Activated T-cell treated with anti-CD3 and anti-CD28 coated beads, Interleukin-2, amount 50 U/mL, for 72 hours (primary cell): ENCODE measurements at places on chromosomes 4 and X. TPM values are rescaled to one million over a fixed set of nuclear protein-coding genes. Genes with fewer than 3 reads are reported as not detected.

GRCh38 chrX:72023071-72023470 is 108.6 kb downstream of the RTL5 start:
- no peak for DNase-seq

RAB40A gene
- total RNA-seq: 0.21 TPM

GRCh38 chr4:122548452-122548851 is 72.4 kb downstream of the IL21 start:
- DNase-seq: peak; percentile 19

GRCh38 chr4:89837385-89837992 is 528 bp upstream of the SNCA start:
- DNase-seq: peak; percentile 23

DNA sequence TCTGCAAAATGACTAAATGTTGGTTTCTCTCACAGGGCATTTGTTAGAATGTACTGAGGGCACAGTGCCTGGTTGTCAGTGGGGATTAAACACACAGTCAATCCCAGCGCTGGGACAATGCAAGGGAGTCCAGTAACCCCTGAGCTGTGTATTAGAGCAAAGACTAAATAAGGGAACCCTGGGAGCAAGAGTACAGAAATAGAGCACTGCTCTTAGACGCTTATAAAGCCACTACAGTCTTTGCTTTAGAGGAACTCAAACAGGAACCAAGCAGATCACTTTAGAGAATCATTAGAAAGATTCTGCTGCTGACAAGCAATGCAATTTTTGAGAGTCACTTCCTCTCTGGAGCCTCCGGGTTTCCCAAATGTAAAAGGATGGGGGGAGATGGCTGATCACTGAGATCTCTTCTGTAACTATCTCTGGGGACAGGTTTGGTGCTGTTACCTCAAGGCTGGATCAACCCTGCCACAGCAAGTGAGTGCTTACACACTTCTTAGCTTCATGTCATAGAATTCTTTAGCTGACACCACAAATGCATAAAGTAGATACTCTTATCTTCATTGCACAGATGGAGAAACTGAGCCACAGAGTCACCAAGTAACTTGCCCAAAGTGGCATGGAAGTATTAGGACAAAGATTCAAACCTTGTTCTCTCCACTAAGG is 137.8 kb upstream of the CPEB2 start:
- no peak for DNase-seq

DCLK2 gene
- total RNA-seq: 0.12 TPM

DNA sequence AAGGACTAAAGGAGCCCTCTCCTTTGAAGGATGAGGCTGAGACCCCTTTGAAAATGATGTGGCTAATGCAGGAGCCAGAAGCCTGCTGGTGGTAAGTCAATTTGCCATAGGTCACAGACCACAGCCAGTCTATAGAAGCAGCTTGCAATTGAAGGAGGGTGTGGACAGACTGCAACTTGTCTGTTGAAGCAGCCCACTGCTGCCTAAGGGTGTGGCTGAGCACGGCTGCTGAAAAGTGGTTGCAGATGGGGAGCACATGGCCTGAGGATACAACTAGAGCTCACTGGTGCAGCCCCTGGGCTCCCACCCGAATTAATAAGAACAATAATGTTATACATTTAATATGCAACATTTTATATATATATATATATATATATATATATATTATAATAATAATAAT is 11.4 kb upstream of the EXOC1L start:
- DNase-seq: no peak

DNA sequence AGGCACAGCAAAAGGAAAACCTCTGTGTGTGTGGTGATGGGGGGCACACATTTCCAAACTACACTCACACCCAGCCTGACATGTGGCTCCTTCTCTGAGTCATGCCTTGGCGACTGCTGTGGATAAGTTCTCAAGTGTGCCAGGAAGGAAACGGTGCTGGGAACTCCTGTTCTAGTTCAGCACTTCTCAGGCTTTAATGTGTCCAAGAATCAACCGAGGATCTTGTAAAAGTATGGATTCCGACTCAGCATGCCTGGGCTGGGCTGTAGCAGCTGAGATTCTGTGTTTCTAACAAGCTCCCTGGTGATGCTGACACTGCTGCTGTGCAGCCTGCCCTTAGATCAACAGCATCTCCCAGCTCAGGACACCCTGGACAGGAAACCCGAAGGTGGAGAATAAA is 20.2 kb downstream of the CLNK start:
- DNase-seq: peak; percentile 2

- no peak for DNase-seq
These were observed 229.3 kb upstream of the NEIL3 start for GRCh38 chr4:177080388-177080787.

DNA sequence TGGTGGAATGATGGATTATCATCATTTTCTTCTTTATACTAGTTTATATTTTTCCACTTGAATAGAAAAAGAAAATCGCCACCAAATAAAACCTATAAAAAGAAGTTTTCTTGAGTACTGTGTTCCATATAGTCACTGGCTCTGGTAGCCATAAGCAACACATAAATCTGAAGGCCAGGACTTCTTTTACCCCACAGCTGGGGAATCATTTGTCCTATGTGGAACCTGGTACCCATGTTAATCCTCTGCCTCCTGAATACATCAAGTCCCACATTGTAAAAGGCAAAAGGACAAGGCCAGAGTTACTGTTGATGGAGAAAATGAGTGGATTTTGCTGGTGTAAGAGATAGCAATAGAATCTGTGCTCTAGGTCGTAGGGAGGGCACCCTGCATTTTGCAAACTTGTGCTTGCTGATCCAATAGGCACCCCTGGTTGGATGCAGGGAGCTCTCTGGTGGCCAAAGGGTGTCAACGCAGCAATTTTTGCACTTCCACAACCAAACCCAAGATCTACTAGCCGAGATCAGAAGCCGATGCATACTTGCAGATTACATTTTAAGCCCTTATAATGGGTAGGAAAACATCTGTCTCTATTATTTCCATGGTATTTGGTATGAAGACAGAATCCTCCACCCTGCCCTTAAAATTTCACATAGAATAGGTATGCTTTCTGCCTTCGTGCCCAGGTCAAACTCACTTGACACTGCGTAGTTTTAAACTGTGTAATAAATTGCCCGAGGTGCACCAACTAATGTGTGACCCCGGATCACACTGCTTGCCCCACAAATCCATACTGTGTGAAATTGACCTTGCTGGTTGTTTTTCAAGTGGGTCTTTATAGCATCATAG is 146.2 kb upstream of the SCML1 start:
- peak; percentile 39 for DNase-seq

TXK gene
- 37.8 TPM for total RNA-seq

GRCh38 chr4:52126226-52126625 is 75.1 kb downstream of the SPATA18 start:
- DNase-seq: no peak

- no peak for DNase-seq
These were observed 500.1 kb downstream of the TRAM1L1 start for GRCh38 chr4:116585246-116585645.

- no peak for DNase-seq
These were observed 29.1 kb upstream of the PLS3 start for GRCh38 chrX:115531818-115532403.

GRCh38 chrX:119685225-119686066 is 7.5 kb downstream of the SEPTIN6 start:
- DNase-seq: peak; percentile 54

COX7B2 gene
- not detected for total RNA-seq

CXCL11 gene
- total RNA-seq: not detected

PPP2R2C gene
- total RNA-seq: not detected

DNA sequence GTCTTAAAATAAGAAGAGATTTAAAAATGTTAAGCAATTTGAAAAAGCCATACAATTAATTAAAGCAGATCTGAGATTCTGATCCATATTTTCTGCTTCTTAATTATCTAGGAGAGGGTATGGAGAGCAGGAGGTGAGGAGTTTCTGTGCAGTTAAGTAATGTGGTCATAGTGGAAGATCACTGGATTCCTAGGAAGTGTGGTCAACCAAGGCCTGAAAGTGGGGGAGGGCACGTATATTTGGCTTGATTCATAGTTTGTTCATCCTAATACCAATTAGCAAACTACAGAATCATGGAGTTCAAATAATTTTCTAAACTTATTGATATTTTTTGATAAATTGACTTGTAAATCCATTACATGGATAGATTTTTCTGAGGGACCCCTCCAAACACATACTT is 768.3 kb downstream of the RAPGEF2 start:
- DNase-seq: no peak

DNA sequence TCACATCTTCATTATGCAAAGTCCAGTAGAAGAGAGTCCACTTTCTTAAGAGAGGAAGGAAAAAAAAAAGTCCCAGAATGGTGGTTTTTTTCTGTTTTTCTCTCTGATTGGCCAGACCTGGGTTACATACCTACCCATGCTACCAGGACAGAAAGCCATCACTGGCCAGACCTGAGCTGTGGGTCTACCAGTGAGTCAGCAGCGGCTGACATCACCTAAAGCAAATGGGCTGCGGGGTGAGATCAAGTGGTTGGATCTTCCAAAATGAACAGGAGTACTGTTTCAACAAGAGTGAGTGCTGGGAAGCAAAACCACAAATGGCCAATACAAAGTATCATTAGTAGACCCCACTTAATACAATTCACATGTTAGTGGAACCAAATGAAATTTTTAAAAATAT is 1.6 kb upstream of the NDST3 start:
- DNase-seq: no peak

TMPRSS11B gene
- not detected for total RNA-seq

DNA sequence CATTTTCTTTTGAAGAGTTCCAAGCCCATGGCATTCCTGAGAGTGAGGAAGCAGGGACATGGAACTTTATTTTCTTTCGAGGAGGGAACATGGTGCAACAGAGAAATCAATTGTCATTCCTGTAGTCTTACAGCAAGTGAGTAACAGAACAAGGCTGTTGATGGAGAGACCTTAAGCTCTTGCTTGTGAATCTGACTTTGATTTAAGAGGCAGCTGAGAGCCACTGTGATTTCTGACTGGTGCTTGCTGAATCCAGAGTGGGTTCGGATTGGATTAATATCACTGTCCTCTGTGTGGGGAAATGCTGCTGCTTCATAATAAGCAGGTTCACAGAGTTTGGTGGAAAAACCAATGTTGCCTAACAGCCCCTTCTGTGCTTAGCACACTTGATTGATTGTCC is 4.7 kb upstream of the ATP1B4 start:
- no peak for DNase-seq

DNA sequence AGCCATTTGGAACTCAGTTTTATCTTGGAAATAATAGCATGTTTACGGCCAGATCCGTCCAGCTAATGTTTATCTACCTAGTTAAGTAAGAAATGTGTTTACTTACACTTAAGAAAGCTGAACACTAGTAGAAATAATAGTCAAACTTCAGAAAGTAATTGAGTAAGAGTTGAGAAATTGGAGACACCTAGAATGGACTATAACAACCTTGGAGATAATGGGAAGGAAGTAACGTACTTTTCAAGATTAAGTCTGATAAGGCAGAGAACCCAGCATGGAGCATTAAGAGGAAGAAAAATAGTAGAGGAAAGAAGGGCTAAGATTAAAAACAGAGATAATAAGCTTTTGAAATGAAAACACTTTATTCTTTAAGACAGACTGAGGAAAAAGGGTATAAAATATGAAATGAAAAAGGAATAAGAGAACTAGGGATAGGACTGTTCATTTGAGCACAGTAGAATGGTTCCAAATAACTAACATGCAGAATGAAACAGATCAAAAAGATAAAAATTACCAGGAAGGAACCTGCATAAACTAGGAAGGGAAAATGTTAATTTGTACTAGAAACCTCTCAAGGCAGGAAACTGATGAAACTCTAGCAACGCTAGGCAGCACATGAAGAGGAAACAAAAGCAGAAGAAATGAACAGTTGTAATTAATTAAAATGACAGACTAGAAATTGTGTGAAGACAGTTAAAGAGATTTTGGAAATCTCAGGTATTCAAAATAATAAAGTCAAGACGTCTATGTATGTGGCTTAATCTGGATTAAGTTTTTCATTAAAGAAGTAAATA is 71.7 kb downstream of the FBXW7 start:
- no peak for DNase-seq

DNA sequence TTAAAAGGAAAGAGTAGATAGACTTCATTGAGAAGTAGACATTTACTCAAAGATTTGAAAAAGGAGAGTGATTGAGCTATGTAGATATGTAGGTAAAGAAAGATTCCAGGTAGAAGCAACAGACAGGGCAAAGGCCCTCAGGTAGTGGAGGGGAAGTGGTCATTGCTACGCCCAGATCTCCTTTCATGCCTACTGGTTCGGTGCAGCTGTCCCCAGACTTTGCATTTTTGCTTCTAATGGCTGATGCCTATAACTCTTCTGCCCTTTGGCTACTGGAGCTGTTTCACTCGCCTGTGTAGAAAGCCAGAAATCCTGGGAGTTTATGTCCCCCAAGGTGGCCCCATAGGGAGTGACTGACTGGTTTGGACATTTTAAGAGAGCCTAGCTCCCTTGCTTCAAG is 16.9 kb upstream of the ARMCX2 start:
- DNase-seq: no peak

DNA sequence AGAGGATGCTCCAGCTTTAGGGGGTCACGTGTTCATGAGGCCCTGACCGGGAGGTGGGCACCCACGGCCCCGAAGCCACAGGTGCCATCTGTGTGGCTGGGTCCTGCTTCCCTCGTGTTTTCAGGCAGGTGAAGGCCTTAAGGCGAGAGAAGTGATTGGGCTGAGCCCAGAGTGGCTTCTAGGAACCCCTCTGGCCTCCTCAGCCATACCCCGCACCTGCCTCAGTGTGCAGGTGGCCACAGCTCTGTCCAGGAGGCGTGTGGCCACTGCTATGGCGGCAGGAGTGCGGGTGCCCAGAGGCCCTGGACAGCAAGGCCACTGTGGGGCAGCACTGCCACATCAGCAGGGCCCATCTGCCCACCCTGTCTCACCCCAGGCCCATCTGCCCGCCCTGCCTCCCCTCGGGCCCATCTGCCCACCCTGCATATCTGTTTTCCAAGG is 25.0 kb downstream of the NKX1-1 start:
- no peak for DNase-seq
